Mesenteric fat pad (tissue), 1 donor: ENCODE measurements at places on chromosomes 5 and 9. TPM values are rescaled to one million over a fixed set of nuclear protein-coding genes. Genes with fewer than 3 reads are reported as not detected.

The IRGM gene
- 0.19 TPM for total RNA-seq

GRCh38 chr5:9140711-9141110 lies 405.2 kb downstream of the SEMA5A start:
- no peak for DNase-seq

DNA sequence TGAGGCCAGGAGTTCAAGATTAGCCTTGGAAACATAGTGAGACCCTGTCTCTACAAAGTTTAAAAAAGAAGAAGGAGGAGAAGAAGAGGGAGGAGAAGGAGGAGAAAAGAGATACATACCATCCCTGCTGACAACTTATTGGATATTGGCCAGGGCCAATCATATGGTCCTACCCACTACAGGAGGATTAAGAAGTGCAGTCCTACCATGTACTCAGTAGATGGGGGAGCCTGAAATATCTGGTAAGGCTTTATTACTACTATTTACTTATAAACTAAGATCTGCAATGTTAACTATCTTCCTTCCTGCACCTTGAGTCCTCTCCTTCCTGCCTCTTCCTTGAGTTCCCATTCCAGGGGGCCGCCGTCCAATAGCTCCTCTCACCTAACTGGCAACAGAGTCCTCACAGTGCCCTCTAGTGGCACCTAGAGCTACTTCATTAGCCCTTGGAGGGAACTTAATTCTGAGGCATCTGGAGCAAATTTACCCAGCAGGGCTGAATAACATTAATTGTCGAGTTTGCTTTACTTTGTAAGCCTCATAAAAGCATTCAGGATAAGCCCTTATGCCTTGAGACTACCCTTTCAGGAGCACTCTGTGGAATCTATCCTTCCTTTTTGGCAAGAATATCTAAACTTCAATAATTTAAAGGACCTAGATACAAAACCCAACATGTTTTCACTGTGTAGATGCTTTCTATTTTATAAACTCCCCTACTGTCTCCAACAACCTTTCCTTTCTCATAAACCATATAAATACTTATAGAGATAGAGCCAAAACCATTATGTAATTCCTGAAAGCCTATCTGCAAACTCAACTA lies 39.1 kb upstream of the RANBP6 start:
- no peak for DNase-seq

DNA sequence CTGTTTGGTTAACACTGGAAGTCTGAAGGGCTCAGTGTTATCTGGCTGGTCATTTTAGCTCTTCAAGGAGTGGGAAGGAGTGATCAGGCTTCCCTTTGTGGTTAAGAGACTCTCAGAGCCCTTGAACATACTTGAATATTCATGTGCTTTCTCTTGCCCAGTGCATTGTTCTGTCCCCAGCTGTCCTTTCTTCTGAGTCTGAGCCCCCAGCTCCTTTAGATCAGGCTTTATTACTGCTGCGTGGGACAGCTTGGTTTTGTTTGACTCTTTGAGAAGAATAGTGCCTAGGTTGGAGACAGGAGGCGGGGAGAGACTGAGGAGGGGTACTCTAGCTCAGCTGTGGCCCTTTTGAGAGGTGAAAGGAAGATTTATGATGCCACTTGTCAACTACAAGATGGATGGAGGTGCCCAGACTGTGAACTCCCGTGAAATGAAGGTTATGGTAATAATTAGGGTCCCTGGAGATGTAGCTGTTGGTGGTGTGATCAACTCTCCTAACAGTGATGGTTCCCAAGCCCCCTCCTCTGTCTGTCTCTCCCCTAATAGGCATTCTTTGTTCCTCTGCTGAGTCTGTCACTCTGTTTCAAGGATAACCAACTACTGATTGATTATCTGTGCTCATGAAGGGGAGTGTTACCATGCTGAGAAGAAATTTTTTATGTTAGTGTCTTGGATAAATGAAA lies 83.1 kb upstream of the GLRA1 start:
- no peak for DNase-seq

The PTGER4 gene
- total RNA-seq: 14.8 TPM

- DNase-seq: no peak
These were observed 87.6 kb upstream of the COL5A1 start for GRCh38 chr9:134553996-134554372.

GRCh38 chr5:89769975-89770374 lies 639.6 kb downstream of the CETN3 start:
- no peak for DNase-seq

DNA sequence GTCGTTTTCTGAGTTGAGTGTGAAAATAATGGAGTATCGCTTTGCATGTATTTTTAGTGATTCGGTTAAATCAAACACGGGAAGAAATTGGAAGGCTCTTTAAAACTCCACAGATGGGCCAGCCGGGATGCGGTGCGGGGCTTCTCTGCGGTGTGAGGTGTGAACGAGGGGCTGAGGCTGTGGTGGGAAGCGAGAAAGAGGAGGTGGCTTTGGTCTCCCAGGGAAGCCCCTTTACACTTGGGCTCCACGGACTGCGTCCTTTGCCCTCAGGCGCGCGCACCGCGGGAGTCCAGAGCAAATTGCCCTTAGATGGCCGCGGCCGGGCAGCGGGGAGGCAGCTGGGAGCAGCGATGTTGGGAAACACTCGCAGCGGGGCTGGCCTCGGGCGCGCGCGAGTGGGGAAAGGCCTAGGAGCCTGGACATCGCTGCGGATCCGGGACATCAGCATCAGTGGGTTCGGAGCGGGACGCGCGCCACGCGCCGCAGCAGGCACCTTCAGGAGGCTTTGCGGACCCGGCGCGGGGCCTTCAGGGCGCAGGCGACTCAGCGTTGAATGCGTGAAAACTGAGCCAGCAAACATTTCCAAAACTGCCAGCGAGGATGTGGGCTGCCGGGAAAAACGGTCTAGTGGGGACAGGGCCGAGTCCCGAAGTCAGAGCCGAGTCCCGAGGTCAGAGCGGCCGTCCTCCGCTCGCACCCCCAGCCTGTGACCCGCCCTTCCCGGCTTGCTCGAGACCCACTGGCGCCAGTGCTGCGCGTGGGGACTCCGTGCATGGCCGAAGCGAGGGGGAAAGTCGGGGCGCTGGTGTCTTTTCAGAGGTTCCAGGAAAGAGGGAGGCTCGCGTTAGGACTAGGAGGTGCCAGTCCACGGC lies 6.5 kb downstream of the IRX1 start:
- peak; percentile 88 for DNase-seq

DNA sequence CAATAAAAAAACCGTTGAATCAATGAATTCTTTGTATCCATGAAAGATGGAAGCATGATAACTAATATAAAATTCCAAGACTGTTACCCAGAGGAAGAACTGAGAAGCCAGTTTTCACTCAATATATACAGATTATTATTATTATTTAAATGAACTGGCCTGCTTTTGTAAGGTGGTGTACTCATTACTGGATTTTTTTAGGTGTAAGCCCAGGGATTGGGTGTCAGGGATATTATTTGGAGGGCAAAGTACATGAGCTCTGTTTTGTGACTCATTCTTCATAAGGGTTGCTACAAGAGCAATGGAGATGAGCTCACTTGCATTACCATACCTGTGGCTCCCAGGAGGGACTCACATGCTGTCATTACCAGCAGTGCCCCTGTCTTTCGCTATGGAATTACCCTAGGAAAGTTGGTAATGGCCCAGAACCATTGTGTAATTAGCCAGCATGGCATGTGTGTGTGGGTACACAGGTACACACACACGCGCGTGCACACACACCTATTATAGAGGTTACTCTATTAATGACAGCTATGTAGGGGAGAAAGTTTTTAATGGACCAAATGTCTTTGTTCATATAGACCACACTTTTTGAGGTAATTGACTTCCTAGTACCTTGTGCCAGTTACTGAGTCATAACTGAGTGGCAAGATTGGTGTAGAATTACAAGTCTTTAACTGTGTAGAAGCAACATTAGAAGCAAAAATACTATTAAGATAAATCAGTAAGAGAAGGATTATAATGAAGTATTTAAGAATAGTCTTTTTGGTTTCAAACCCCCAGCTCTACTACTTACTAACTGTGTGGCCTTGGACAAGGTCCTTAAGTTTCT lies 143.4 kb downstream of the GDNF start:
- DNase-seq: no peak

- no peak for DNase-seq
These were observed 203.3 kb downstream of the MEF2C start for GRCh38 chr5:88679638-88680037.

GRCh38 chr5:180143656-180144364 lies 65.2 kb downstream of the RASGEF1C start:
- DNase-seq: no peak

- DNase-seq: no peak
These were observed 22.6 kb upstream of the NADK2 start for GRCh38 chr5:36264202-36264760.

The TMC1 gene
- total RNA-seq: 0.48 TPM

GRCh38 chr5:16791036-16791705 lies 144.9 kb downstream of the MYO10 start:
- no peak for DNase-seq

The C9orf50 gene
- not detected for total RNA-seq

The MLANA gene
- not detected for total RNA-seq
